ENCODE measurements at places on chromosomes 1 and 21.

DNA sequence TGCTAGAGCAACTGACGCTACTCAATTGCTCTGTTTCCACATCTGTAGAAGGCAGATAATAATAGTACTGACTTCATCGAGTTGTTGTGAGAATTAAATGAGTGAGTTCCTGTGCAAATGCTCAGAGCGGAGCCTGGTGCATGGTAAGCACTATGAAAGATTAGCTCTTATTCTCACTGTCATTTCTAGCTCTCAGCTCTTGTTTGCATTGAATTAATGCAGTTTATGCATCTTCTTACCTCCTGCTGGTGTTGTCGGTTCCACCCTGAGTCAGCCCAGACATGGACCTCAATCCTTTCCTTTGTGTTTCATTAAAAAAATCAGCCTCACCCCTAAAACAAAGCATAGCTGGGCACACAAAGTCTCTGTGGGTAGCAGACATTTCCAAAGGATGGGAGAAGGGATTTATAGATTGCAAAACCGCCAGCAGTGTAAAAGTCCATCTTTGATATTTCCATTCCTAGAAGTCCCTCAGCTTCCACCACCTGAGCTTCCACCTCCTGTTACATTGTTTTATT lies 254.4 kb upstream of the CSF3R start:
- DNase-seq: no peak

DNA sequence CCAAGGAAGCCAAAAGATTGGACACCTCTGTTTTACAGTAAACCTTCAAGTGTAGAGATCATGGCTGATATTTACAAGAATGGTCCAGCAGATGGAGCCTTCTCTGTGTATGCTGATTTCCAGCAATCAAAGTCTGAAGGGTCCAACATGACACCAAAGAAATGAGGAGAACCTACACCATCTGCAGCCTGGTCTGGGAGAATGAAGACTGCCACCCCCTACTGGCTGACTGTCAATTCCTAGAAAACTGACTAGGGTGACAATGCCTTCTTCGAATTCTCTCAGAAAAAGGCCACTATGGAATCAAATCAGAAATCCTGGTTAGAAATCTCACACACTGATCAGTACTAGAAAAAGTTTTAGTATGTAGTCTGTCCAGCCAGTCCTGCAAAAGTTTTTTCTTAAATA lies 83.3 kb downstream of the CDC42BPA start:
- DNase-seq: no peak

DNA sequence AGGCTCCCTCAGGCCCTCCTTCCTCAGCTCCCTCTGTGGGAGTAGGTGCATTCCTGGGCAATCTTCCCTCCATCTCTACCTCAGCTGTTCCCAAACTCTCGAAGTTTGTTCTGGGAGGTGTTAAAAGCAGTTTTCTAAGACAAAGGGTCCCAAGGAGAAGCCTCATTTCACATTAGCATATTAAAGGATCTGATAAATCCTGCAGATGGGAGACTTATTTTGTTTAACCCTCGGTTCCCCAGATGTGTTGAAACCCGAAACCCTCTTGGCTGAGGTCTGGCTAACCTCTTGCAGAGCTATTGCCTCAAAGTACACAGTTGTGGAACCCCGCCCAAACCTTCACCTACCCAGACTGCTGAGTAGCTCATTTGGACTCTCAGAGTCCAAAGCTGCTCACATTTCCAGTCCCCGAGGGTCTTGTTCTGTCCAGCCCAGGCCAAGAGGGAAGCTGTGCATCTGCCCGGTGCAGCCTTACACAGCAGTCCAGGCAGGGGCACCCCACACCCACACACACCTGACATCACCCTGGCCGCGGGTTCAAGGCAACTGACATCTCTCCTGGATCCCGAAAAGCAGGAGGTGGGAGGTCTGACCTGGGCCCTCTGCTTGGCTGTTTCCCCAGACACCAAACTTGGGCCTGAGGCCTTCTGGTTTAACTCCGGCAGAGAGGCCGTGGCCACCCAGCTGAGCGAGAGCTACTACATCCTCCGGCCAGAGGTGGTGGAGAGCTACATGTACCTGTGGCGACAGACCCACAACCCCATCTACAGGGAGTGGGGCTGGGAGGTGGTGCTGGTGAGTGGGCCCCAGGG lies 19.5 kb upstream of the SELENON start:
- DNase-seq: no peak

DNA sequence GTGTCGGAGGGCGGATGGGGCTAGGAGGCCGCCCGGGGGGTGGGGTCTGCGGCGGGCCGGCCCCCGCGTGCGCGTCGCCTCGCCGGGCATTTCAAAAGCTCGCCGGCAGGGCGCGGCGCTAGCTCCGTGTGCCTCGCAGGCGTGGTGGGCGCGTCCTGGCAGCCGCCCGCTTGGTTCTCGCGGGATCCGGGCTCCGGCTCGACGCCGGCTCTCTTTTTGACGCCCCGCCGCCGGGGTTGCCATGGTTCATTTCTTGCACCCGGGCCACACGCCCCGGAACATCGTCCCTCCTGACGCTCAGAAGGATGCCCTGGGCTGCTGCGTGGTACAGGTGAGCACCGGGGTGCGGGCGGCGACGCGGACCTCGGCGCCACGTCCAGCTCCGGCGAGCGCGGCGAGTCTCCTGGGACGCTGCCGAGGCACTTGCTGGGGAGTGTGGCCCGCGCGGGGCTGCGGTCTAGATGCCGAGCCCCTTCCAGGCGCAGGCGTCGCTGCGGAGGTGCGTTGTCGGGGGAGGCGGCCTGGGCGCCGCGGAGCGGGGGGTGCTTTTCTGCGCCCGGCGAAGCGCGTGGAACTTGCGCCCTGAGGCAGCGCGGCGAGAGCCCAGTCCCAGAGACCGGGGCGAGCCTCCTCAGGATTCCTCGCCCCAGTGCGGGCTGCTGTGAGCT lies at the start of gene ZYG11A:
TSS of gene ZYG11A (plus strand) at position 118 of the 668 bp plus-strand sequence. CDS start at position 242, 124 bp downstream.
- peak; percentile 62 for DNase-seq

GRCh38 chr1:115134850-115135480 lies 45.7 kb upstream of the TSPAN2 start:
- DNase-seq: no peak

DNA sequence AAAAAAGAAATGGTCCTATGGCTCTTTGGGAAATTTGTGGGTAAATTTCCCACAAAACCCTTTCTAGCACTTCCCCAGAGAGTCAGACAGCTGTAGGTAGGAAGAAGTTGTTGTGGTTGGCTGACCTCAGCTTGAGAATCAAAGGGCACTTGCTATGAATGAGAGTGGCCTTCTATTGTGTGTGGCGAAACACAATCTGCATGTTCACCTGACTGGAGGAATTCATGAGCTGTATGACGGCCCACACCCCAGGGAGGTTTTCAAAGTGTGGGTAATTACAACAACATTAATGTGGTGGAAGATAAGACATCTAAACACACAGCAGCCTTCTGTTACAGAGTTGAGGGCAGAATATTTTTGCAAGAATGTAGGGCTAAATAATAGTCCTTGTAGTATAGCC lies 38.8 kb downstream of the NGF start:
- no peak for DNase-seq

DNA sequence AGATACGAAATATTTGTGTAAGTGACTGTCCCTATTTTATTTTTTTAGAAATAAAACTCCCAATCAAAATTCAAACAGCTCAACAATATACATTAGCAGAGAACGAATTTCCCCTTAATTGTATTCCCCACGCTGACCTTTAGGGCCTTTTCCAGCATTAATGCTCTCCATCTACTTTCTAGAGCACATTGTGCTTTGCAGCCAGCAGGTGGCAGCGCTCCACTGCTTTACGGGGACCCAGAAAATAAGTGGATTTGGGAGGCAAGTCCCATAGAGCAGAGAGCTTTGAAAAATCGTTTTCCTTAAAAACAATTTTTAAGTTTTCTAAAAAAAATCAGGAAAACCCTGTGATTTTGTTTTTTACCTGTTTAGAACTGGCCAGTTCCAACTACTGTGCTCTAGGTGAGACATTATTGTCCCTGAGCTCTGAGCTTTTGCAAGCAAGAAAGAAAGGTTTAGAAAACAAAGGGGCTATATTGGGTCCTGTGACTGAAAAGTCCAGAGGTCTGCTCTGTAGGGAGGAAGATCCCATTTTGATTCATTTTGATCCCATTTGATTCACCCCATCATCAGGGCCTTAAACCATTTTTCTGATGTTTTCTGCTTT lies 144.4 kb upstream of the ZNF644 start:
- DNase-seq: peak; percentile 54

- DNase-seq: no peak
Measured at GRCh38 chr1:22273686-22274681, 131.1 kb upstream of the WNT4 start.

- DNase-seq: no peak
Measured at GRCh38 chr1:234123867-234124266, 219.4 kb downstream of the SLC35F3 start.

- no peak for DNase-seq
Measured at GRCh38 chr1:174786760-174787159, 213.0 kb upstream of the CACYBP start.

- no peak for DNase-seq
Measured at GRCh38 chr1:20102875-20103274, 16.5 kb downstream of the PLA2G2D start.

GRCh38 chr21:46374761-46375389 lies 50.9 kb downstream of the PCNT start:
- DNase-seq: no peak

GRCh38 chr1:158978730-158979129 lies 31.0 kb upstream of the IFI16 start:
- DNase-seq: no peak
